ENCODE measurements at places on chromosomes 12 and 14.

- DNase-seq = no peak
These were observed 40.2 kb downstream of the LRRC74A start for GRCh38 chr14:76866456-76866855.

GRCh38 chr14:92980866-92981265, 57.9 kb downstream of the CHGA start:
- DNase-seq = no peak

DNA sequence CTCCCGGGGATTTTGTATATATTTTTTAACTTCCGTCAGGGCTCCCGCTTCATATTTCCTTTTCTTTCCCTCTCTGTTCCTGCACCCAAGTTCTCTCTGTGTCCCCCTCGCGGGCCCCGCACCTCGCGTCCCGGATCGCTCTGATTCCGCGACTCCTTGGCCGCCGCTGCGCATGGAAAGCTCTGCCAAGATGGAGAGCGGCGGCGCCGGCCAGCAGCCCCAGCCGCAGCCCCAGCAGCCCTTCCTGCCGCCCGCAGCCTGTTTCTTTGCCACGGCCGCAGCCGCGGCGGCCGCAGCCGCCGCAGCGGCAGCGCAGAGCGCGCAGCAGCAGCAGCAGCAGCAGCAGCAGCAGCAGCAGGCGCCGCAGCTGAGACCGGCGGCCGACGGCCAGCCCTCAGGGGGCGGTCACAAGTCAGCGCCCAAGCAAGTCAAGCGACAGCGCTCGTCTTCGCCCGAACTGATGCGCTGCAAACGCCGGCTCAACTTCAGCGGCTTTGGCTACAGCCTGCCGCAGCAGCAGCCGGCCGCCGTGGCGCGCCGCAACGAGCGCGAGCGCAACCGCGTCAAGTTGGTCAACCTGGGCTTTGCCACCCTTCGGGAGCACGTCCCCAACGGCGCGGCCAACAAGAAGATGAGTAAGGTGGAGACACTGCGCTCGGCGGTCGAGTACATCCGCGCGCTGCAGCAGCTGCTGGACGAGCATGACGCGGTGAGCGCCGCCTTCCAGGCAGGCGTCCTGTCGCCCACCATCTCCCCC, 777 bp downstream of the ASCL1 start:
- peak; percentile 37 for DNase-seq

- no peak for DNase-seq
These were observed 475 bp upstream of the PCNX1 start for GRCh38 chr14:70906793-70907175.

DNA sequence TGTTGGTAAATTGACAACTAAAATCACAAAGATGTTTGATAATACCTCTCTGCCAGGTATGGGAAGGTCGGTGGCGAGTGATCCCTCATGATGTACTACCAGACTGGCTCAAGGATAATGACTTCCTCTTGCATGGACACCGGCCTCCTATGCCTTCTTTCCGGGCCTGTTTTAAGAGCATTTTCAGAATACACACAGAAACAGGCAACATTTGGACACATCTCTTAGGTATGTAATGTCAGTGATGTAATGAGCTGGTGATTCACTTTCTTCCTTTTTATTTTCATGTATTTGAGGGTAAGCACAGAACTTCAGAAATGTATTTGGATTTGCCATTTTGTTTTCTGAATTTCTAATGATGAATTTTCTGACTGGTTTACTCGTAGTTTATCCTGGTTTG, 42.6 kb upstream of the LRTM2 start:
- no peak for DNase-seq

- DNase-seq = no peak
These were observed 57.7 kb upstream of the DYNC1H1 start for GRCh38 chr14:101906645-101907044.

GRCh38 chr12:21780786-21781185, 6.3 kb upstream of the KCNJ8 start:
- DNase-seq = no peak

- DNase-seq = no peak
These were observed 65.0 kb downstream of the PITPNM2 start for GRCh38 chr12:123085730-123086487.

DNA sequence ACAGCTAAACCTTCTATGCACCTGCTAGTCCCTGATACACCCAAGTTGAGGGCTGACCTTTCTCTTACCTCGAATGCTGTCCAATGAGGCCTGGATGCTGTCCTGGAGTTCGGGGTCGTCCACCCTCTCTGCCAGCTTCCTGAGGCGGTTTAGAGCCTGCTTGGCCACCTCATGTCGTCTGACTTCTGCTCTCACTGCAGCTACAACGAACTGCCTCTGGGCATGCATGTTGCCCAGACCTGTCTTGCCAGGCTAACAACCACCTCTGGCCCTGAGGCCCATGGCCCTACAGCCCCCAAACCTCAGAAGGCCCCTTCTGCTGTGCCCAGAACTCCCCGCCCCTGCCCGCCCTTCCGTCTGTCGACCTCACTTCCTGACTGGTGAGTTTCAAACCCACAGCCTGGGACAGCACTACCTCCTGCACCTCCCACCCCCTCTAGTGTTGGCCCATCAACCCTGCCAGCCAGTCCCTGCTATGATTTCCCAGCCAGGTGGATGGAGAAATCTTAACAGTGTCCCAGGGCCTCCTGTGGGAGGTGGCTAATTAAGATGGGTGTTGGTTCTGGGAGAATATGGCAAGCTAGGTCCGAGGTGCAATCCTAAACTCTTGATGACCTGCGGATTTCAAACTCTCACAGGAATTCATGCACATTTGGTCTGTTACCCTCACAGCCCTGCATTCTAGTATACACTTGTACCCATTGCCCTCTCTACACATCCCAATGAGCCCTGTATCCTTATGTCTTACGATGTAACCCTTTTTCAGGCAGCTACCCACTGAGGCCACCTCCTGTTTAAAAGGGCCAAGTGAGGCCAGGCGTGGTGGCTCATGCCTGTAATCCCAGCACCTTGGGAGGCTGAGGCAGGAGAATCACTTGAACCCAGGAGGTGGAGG, 2.7 kb upstream of the TSPAN31 start:
- DNase-seq = no peak

DNA sequence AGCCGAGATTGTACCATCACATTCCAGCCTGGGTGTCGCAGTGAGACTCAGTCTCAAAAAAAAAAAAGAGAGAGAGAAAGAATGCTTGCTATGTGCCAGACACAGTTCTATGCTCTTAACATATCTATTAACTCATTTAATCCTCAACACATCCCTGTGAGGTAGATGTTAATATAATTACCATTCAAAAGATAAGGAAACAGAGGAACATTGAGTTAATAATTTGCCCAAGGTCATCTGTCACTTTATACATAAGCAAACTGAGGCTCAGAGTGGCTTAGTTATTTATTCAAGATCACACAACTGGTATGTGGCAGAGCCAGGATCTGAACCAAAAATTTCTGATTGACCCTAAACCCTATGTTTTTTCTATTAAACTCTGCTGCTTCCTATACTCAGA, 116.1 kb upstream of the BCAT1 start:
- no peak for DNase-seq

GRCh38 chr14:25896777-25897176, 701.1 kb downstream of the NOVA1 start:
- no peak for DNase-seq

GRCh38 chr12:107435520-107435919, 250.1 kb upstream of the PWP1 start:
- peak; percentile 13 for DNase-seq
